ENCODE measurements at places on chromosomes 16 and 17.

- no peak for DNase-seq
Measured at GRCh38 chr17:17813055-17813724, 23.6 kb downstream of the SREBF1 start.

GRCh38 chr16:84641643-84642358 is 6.5 kb upstream of the KLHL36 start:
- DNase-seq, result no peak

DNA sequence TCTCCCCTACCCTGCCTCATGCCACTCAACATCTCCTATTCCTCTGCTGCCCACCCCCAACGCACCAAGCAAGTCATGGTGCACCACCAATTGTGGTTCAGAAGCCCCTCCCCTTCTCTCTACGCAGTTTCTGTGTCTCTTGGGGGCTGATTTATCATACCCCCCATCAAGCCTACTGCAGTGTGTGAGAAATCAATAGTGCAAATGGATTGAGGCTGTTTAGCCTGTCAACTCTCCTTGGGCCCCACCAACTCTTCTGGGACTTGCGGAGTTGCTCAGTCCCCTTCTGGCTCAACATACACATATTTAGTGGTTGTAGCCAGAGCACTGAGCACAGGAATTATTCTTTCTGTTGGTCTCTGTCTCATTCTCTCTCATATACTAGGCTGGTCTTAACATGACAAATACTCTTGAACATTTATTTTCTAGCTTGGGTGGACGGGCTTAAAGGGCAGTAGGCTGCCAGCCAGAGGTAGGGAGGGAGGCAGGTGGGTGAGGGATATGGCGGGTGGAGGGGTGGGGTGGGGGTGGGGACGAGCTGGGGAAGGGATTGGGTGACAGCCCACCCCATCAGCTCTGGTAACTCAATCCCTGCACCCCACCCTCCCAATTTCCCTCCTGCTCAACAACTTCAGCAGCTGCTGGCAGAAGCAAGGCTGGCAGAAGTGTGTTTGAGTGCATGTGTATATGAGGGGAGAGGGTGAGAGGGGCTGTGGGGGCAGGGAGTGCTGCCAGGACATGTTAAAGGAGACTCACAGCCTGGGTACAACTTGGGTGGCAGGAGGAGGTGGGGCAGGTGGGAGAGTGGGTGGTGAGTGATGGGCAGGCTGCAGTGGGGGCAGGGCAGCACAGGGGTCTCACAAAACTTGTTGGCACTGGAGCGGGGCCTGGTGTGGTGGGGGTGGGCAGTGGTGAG is 4.9 kb downstream of the RARA start:
- DNase-seq, result no peak

GRCh38 chr16:64470916-64471315 is 650.9 kb downstream of the CDH11 start:
- DNase-seq, result no peak

GRCh38 chr16:25264597-25264996 is 7.0 kb upstream of the ZKSCAN2 start:
- no peak for DNase-seq

GRCh38 chr16:27627136-27627535 is 77.2 kb downstream of the KATNIP start:
- no peak for DNase-seq

DNA sequence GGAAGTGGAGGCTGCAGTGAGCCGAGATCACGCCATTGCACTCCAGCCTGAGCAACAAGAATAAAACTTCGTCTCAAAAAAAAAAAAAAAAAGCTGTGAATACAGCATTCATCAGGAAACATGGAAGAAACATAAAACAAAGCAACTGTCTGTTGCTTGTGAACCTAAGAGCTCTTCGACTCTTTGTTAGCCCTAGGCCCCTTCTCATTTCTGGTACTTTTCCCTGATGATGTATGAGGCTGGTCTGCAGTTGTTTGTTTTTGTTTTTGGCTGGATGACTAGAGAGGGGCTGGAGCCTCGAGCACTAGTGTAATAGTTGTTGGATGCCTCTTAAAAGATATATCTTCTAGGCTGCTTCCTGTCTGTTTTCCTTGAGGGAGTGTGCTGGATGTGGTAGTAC is 113.5 kb downstream of the MAP2K6 start:
- DNase-seq, result no peak
